ENCODE measurements at places on chromosomes 4 and X.
A peak's percentile ranks its signal among the peaks of the same experiment; 100 is the strongest.

- DNase-seq: no peak
Measured at GRCh38 chr4:68366600-68366999, 16.7 kb upstream of the YTHDC1 start.

GRCh38 chrX:131747173-131747572 is 203.3 kb downstream of the OR13H1 start:
- no peak for DNase-seq

DNA sequence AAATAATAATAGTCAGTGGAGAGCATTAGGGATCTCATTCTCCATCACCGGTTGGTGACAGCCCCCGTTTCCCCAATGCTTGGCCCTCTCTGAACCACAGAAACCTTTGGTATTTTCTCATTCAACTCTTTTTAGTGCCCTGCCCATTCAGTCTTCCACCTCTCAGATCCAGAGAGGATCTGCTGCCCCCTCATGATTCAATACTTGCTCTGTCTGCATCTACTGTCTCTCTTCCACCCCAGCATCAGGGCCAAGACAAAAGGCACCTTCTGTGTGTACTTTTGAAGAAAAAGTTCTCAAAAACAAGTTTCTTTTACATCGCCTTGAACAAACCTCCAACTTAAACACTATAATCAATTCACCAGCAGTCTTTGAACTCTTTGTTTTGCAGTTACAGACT is 19.3 kb downstream of the CLTRN start:
- DNase-seq: no peak

GRCh38 chrX:66176134-66176533 is 12.1 kb downstream of the HEPH start:
- no peak for DNase-seq

GRCh38 chr4:48509543-48509942 is 19.5 kb downstream of the ZAR1 start:
- no peak for DNase-seq

DNA sequence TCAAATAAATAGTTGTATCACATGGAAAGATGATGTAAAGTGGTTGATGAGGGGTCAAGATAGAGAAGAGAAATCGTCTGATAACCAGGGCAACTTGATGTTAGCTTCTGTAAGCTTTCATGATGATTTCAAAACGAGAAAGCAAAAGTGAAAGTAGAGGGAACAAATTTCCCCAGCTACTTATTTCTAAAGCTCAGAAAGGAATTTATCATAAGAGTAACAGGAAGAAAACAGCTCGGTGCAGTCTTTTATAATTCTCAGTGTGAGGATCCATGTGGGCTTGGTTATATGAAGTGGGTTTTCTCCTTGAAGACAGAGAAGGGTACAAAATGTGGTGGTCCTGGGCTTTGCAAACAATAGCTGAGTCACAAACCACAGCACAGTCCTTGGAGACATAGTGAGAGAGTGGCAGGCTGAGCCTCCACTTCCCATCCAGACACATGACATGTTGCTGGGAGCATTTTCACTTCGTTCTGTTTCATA is 32.1 kb upstream of the GLRA2 start:
- no peak for DNase-seq

DNA sequence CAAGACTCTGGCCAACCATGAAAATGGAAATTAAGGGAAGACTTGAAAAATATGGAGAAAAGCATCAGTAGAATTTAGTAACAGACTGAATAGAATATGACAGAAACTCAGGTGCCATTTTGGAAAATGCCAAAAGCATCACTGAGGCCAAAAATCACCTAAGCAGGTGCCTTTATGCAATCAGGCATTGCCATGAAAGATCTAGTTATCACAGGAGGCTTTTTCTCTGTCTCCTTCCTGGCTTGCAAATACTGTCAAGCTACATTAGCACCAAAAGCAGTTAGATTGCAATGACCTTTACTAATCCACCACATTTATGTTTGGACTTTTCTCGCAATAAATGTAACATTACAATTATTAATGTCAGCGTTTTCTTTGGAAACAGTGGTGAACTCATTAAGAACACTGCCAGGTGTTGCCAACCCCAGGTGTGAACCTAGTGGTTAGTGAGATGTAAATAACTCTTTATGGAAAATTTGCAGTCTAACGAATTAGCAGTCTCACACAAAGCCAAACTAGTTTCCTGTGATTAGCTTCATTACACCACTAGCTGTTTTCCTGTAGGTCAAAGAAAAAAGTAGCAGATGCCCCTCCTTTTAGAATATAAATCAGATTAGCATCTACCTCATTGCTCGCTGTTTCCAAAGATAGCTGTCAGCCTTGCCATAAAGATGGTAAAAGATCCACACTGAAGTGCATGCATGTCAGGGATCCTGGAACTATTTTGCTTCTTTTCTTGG is 1568.4 kb upstream of the TENM3 start:
- no peak for DNase-seq

- DNase-seq: no peak
Measured at GRCh38 chrX:42047886-42048285, 124.5 kb upstream of the CASK start.

- DNase-seq: peak; percentile 61
Measured at GRCh38 chr4:152106113-152106763, 345.4 kb upstream of the GATB start.

DNA sequence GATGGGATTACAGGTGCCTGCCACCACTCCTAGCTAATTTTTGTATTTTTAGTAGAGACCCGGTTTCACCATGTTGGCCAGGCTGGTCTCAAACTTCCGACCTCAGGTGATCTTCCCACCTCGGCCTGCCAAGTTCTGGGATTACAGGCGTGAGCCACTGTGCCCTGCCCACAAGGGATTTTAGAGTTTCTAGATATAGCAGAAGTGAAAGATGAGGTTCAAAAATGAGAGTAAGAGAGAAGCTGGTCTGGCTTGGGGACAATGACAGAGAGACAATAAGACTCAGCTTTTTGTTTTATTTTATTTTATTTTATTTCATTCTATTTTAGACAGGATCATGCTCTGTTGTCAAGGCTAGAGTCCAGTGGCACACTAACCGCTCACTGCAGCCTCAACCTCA is 30.6 kb downstream of the TRIM61 start:
- no peak for DNase-seq

- DNase-seq: no peak
Measured at GRCh38 chr4:8726344-8726851, 133.8 kb downstream of the CPZ start.

DNA sequence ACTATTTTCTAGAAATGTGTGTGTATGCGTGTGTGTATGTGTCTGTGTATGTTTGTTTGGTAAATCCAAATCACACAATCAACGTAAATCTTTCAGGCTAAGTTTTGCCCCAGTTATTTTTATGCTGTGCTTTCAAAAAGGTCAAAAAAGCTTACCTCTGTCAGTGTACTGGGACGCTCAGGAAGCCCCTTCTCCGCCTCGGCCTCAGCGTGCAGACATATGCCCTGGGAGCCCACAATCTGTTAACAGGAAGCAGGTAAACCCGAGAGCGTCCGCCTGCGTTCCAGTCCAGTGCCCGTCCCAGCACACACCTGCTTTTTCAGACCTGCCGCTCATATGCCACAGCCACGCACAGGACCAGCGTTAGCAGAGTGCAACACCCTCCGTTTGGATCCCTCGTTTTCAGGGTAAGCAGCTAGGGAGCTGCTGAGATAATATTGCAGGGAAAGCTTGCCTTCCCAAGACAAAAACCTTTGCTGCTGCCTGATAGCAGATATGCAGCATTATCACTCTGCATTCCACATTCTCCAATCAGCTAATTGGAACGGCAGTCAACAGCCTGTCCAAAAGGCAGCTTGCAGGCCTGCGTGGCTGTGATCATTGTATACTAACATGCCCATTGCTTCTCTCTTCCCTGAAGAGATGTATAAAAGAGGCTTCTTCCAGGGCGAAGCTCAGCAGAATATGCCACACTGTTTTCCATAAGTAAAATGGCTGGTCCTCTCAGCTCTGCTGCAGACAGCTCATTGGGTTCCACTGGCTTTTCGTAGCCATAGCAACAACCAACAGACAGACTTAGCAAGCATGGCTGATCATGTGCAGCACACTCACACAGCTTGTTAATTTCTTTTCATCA is at the start of gene SORBS2:
SORBS2 (minus strand) TSS at position 686 of the 856 bp plus-strand sequence. CDS start 121,623 bp downstream, outside the sequence.
- DNase-seq: no peak

DNA sequence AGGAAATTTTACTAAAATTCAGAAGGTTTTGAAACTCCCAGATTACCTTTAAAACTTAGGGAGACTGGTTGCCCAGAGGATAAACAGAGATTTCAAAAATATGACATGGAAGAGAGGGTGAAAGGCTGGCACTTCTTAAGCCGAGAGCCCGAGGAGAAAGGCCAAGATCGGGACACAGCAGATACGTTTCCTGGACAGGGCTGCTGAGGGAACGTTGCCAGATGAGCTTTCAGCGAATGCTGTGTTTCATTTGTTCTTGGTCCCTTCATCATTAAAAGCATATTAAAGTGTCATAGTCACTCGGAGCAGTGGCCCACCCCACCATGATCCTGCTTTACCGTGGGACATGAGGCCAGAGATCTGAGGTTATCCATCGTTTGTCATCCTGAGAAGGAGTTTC is 37.9 kb upstream of the STOX2 start:
- no peak for DNase-seq

- no peak for DNase-seq
Measured at GRCh38 chrX:143296521-143296920, 220.8 kb downstream of the SPANXN3 start.

- DNase-seq: no peak
Measured at GRCh38 chr4:85228264-85228663, 246.7 kb upstream of the ARHGAP24 start.

- no peak for DNase-seq
Measured at GRCh38 chr4:159398236-159398638, 295.4 kb downstream of the RAPGEF2 start.

- no peak for DNase-seq
Measured at GRCh38 chr4:3286335-3287175, 6.3 kb upstream of the RGS12 start.

GRCh38 chrX:31563792-31564191 is 492.0 kb upstream of the FTHL17 start:
- DNase-seq: no peak

DNA sequence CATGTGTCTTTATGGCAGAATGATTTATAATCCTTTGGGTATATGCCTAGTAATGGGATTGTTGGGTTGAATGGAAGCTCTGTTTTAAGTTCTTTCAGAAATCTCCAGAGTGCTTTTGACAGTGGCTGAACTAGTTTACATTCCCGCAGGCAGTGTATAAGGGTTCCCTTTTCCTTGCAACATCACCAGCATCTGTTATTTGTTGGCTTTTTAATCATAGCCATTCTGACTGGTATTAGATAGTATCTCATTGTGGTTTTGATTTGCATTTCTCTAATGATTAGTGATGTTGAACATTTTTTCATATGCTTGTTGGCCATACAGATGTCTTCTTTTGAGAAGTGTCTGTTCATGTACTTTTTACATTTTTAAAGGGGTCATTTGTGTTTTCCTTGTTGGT is 129.8 kb downstream of the TBCK start:
- no peak for DNase-seq

DNA sequence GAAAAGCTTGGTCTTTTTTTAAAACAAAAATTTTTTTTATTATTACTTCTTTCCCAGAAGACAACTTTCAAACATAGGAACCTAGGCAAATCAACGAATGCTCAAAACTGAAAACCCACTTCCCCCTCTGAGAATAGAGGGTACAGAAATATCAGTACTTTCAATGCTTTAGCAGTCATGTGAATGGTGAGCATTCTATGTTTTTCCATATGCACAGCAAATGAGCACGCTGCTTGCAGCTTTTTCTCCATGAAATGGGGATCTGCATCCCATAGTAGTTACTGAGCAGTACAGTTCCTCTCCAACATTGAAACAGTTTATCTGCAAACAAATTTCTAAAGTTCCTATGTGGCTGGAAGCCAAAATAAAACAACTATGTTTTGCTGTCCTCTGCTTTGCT is 108.4 kb upstream of the BMP2K start:
- no peak for DNase-seq

GRCh38 chr4:26194764-26195163 is 126.0 kb upstream of the RBPJ start:
- DNase-seq: no peak

DNA sequence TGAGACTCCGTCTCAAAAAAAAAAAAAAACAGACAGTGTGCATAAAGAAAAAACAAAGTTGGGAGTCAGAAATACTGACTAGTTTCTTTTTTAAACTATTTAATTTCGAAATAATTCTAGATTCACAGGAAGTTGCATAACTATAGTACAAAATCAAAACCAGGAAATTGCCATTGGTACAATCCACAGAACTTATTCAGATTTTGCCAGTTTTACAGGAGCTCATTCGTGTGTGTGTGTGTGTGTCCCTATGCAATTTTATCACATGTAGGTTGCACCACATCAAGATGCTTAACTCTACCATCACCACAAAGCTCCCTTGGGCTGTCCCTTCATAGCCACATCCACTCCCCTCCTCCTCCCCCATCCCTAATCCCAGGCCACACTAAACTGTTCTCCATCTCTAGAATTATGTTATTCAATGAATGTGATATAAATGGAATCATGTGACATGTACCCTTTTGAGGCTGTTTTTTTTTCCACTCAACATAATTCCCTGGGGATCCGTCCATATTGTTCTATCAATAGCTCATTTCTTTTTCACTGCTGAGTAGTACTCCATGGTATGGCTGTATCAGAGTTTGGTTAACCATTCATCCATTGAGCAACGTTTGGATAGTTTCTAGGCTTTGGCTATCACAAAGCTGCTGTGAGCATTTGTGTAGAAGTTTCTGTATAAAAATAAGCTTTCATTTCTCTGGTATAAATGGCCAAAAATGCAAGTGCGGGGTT is 16.3 kb upstream of the DDX3X start:
- no peak for DNase-seq

DNA sequence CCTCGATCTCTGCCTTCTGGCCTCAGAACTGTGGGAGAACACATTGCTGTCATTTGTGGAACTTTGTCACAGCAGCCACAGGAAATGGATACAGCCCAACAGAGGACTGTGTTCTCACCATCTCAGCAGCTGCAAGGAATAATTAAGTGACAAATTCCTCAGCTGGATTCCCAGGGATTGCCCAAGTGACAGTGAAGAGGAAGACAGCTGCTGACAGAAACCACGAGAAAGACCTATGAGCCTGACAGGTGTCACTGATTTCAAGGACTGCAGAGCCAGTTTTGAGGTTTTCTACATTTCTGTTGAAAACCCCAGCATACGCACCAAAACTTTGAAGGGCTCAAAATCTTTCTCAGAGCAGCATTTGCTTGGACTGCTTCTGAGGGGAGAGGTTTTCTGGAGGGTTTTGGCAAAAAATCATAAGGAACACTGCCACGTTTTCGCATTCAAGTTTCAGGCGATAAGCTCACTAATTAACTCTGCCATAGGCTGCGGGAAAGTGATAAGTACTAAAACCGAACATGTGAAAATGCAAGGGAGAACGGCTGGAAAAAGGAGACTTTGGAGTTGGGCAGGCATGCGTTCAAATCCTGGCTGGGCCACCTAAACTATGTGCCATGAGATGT is 88.8 kb downstream of the DRD5 start:
- DNase-seq: no peak

DNA sequence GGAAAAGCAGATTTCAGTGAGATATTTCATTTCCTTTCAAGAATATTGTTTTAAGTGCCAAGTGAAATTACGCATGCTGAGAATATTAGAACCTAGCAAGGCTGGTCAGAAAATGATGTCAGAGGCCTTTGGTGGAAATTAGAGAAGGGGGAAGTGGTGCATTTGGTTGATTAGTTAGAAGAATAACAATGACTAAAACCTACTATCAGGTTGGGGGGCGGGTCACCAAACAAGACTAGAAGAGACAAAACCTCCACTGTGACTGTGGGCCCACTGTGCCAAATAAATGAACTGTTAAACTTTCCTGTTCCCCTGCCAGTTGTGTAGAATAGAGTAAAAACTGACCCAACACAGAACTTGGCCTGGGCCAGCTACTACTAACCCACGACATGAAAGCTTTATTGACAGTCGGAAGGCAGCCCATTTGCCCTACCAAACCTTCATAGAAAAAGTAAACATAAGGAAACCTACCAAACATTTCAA is 2.9 kb downstream of the RAPGEF2 start:
- DNase-seq: peak; percentile 69

GRCh38 chr4:181944527-181944926 is 298.7 kb upstream of the TENM3 start:
- no peak for DNase-seq

All from ascending aorta (tissue), 2 donors.